WTC11 (cell line): ENCODE measurements at places on chromosomes 1 and 21. TPM values are rescaled to one million over a fixed set of nuclear protein-coding genes. Genes with fewer than 3 reads are reported as not detected.

GRCh38 chr21:31844206-31844605, 28.6 kb upstream of the HUNK start:
- DNase-seq = no peak

ORC1 gene
- total RNA-seq = 33.6 to 45.2 TPM (median 34.0 TPM) in 3 replicates

GRCh38 chr1:2097386-2098300, 47.4 kb downstream of the PRKCZ start:
- no peak for DNase-seq

LELP1 gene
- not detected in 3 replicates for total RNA-seq

- DNase-seq = no peak
Measured at GRCh38 chr1:52125736-52126359, 16.0 kb upstream of the ZFYVE9 start.

GCSAML gene
- total RNA-seq = not detected in 3 replicates

LRRC53 gene
- total RNA-seq = not detected in 3 replicates

DNA sequence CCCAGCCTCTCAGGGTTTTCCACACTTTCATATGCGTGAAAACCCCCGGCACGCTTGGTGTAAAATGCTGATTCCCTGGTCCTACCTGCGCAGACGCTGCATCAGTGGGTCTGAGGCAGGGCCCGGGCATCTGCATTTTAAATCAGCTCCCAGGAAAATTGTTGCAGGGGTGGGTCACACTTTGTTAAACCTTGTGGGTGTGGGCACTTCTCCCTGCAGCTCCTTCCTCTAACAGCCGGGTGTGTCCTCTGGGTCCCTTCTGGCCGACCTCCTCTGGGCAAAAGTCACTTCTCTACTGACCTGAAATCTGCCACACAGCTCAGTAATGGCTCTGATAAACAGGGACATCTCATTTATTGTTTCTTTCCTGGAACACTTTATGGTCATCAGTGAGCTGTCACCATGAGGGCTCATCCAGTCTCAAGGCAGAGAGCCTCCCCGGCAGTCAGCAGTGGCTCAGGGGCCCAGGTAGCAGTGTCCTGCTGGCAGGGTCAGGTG, 52.8 kb upstream of the TMPRSS2 start:
- no peak for DNase-seq

BCL2L15 gene
- 0.17 to 0.30 TPM (median 0.18 TPM) in 3 replicates for total RNA-seq

CCDC30 gene
- 0.71 to 2.1 TPM (median 0.92 TPM) in 3 replicates for total RNA-seq

- DNase-seq = no peak
Measured at GRCh38 chr1:204274446-204274845, 60.7 kb upstream of the GOLT1A start.

- no peak for DNase-seq
Measured at GRCh38 chr1:219189021-219189824, 15.5 kb downstream of the LYPLAL1 start.

DNA sequence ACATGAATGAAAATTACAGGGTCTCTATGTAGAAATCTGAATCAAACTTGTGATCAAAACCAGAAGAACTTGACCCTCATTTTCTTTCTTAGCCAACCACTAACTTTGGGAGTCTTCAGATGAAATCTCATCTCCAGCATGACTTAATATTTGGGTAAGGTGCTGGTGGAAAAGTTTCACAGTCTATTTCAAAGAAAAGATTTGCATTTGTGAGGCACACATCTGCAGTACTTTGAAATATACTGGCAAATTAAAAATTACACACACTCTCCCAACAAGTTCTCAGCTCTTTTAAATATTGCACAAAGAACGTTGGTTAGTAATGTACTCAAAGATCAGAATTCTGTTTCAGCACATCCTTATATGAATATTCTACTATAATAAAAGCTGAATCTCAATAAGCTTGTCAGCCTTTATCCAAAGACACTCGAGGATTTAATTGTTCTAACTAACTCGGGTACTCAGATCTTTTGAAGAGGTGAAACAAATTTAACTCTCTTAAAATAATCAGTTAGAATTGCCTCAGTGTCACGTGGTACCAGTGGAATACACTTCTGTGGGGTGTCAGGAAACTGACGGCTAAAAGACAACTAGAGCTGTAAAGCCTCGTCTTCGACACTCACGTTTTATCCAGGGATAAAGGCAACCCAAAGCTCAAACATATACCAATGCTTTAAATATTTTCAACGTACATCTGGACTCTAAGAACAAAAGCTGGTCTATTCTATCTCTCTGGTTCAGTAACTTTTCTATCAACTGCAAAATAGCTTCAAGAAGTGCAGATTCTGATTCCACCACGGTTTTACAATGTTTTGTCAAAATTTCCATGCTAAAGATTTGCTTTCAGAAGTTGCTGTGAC, 19.0 kb downstream of the SAMSN1 start:
- no peak for DNase-seq

DNA sequence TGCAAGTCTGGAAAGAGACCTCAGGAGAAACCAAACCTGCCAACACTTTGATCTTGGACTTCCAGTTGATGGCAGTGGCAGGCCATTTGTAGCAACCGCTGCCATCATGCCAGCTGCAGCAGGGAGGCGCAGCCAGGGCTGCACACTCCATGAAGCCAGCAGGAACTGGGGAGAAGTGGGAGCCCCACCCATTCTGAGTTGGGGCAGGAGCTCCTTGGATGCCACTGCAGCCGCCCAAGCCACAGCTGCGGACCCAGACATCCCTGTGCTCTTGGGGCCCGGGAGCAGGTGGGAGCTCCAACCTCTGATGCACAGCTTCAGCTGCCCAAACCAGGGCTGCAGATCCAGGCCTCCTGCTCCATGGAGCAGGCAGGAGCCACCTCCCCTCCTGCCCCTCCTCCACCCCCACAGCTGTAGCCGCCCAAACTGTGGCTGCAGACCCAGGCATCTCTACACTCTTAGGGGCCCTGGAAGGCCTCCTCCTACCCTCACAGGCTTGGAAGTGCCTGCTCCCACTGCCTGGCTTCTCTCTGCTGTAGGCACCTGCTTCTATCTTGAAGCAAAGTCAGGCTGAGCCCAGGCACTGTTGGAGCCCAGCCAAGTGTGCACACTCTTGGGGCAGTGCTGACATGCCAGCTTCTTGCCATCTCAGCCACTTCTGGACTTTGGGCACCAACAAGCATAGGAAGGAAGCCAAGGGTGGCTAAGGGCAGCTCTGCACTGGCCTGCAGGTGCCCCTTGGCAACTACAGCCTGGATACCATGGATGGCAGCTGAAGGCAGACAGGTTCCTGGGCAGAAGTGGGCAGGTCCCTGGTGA, 20.0 kb upstream of the DISP1 start:
- DNase-seq = peak; percentile 22

CRP gene
- total RNA-seq = 0.68 to 1.1 TPM (median 0.85 TPM) in 3 replicates

MRPS15 gene
- total RNA-seq = 100.0 to 113 TPM (median 104 TPM) in 3 replicates

- DNase-seq = no peak
Measured at GRCh38 chr1:184113251-184113650, 61.7 kb downstream of the TSEN15 start.

DNA sequence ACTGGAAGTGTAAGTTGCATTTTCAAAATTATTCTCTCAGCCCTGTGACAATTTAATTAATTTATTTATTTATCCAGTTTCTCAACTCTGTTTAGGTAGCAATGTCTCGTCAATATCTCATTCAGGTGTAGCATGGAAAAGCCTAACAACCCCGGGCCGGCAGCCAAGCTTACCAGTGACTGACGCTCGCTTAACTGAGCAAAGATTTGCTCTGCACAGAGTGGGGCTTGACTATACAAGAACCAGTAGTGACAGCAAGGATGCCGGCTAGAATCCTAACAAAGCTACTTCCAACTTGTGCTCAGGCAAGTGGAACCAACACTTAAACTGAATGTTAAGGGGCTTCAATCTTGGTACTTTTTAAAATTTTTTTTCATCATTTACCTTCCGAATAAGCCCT, 80.9 kb upstream of the ESRRG start:
- no peak for DNase-seq

GRCh38 chr1:232538943-232539302, 91.0 kb downstream of the SIPA1L2 start:
- DNase-seq = no peak

ZFP69 gene
- 3.2 to 3.9 TPM (median 3.6 TPM) in 3 replicates for total RNA-seq

DNA sequence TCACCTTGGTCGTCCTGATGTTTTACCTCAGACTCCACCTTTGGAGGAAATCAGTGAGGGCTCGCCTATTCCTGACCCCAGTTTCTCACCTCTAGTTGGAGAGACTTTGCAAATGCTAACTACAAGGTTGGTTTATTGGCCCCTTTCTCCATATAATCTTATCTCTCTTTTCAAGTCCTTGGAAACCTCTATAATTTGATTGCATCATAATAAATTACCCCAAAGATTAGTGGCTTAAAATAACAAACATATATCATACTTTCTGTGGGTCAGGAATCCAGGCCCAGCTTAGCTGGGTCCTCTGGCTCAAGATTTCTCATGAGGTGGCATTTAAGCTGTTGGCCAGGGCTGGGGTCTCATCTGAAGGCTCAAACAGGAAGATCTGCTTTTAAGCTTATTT, 12.1 kb upstream of the PSMD4 start:
- no peak for DNase-seq

SPRR5 gene
- total RNA-seq = not detected in 3 replicates

DNA sequence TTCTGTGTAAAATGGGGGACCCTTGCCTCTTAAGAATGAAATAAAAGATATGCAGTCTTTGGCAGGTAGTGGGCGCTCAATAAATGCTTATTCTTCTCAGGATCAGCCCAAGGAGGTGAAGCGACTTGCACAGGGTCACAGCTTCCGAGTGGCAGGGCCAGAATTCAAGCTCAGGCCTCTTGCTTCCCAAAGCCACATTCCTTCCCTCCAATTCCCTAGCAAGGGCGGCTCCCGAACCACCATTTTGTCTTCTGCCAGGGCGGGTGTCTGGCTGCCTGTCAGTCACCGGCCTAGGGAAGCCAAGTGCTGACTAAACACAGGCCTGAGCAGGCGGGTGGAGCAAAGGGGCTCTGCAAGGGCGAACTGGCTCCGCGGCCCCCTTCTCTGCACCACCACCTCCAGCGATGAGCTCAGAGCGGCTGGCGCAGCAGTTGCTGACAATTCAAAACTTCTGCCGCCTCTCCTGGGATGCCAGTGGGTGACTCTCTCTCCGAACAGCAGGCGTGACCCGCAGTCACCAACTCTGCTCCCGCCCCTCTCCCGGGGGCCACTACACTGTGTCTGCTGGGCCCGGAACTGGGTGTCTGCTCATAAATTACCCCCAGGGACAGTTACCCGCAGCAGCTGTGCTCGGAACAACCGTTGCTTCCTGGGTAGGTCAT, 10.8 kb downstream of the GPR3 start:
- peak; percentile 64 for DNase-seq

- peak; percentile 62 for DNase-seq
Measured at GRCh38 chr1:156114919-156115513, 505 bp downstream of the LMNA start.

LCE2C gene
- not detected in 3 replicates for total RNA-seq

DNA sequence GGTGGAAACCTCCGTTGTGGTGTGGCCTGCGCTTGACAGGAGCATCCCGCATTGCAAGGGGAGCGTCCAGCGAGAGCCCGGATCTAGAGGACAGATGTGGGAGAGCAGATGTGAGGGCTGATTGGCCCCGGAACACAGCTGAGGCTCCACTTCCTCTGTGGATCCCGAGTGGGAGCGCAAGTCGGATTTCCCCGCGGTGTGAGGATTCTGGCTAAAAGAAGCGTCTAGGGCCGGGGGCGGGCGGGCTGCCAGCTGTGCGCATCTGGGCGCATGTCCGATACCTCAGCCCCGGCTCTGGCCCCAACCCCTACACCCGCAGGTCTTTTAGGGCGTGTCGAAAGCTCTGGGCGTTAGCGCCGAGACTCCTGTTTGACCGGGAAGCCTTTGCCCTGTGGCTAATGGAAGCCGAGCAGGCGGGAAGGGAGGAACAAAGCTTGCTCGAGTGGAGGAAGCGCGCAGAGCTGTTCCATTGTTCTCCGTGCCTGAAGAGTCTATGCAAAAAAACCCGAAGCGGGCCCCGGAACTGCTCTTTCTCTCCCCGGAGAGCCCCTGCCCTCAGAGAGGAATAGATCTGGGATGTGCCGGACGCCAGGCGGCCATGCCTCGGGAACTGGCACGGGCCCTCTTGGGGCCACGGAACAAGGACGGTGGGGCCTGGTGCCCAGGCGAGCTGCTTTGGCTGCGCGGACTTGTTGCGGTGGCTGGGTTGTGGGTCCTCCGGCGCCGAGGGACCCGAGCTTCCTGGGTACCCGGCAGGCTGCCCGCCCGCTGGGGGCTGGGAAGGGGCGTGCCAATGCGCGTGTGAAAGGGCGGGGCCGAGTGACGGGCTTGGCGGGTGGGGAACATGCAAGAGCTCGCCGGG, 111.1 kb downstream of the NAV1 start:
- DNase-seq = peak; percentile 92

GRCh38 chr21:38032082-38032801, 116.0 kb upstream of the KCNJ6 start:
- no peak for DNase-seq
